ENCODE measurements at places on chromosomes 2 and 18.

- DNase-seq, result no peak
These were observed 47.4 kb upstream of the GPR45 start for GRCh38 chr2:105194022-105194675.

DNA sequence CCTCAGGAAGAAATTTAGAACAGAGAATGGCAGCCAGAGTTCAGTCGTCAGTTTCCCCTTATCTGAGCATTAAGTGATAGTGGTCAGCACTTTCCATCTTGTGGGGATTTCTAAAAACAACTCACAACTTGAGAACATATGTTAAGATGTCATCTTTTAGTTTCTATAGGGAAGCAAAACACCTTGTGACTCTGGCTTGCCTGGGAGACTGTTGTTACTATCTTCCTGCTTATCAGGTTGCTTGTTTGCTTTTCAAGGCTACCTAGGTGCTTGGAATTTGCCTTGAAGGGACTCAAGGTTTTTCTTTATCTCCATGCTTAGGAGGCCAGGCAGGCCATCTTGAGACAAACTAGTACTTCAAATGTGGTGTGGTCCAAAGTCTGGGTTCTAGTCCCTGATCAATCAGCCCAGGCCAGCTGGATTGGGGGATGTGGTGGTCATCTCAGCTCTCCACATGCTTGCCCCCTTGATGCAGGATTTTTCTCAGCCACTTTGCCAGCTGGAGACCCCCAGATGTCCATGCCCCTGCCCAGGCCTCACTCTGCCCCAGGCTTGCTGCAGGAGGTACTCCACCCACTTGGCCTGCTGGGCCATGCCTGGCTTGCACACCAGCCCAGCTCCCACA, 125.9 kb downstream of the LYPD1 start:
- DNase-seq, result no peak

DNA sequence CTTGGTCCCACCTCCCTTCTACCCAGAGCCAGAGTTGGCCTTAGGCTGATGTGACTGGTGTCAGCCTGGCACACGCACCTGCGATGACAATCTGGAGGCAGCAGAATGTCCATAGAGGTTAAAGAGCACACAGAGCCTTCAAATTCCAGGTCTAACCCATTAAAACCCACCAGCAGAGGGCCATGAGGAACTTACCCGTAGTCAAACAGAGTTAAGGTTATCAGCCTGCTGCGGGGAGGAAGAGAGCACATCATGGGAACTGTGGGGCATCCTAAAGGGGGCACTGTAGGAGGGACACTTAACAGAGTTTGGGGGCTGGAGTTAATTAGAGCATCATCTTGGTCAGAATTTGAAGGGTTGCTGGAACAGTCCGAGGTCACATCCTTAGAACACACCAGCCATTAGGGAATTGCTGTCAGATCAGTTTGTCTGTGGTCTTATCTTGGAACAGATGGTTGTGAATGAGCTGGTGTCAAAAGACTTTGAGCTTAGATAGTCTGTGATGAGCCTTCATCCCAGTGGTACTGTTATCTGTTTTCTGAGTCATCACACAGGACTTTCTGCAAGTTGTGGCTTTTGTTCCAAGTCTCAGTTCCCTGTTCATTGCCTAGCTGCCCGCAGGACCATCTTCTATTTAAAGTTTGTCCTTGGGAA, 248.6 kb downstream of the LOXHD1 start:
- no peak for DNase-seq

GRCh38 chr2:206548383-206548782, 93.9 kb upstream of the FAM237A start:
- DNase-seq, result no peak

GRCh38 chr2:156803243-156803642, 367.1 kb downstream of the GPD2 start:
- DNase-seq, result no peak

DNA sequence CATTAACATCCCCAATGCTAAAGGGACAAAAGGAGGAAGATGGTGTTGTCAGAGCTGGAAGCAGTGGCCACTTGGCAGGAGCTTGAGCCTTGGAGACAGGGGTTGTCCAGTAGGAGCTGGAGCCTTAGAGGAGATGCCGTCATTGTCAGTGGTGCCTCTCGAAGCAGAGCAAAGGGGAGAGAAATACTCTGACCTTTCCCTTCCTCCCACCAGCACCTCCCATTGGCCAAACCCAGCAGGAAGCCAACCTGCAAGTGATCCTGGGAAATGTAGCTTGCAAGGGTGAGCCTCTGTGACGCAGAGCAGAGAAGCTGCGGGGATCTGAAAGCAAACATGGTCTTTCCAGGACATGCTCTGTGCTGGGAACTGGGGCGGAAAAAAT, 33.7 kb upstream of the MRPL19 start:
- no peak for DNase-seq

GRCh38 chr2:97931858-97932225, 63.9 kb downstream of the TMEM131 start:
- DNase-seq, result no peak

- DNase-seq, result no peak
These were observed 53.5 kb upstream of the PGAP1 start for GRCh38 chr2:196980001-196980400.

GRCh38 chr2:109231996-109232705, 103.1 kb downstream of the SH3RF3 start:
- no peak for DNase-seq

DNA sequence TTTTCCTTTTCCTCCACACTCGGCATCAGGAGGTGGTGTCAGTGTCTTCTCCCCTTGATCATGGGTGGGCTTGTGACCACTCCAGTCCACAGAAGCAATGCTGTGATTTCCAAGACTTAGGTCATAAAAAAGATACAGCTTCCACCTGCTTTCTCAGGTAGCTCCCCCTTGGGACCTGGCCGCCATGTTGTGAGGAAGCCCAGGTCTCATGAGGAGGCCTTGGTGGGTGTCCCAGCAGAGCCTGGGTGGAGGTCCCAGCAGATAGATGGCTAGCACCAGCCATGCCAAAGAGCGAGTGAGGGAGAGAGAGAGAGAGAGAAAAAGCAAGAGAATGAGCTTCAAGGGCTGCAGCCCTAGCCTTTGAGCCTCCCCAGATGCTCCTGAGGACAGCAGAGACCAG, 16.0 kb downstream of the SLC66A2 start:
- DNase-seq, result no peak

GRCh38 chr2:115162494-115163293, 720.3 kb downstream of the DPP10 start:
- no peak for DNase-seq

DNA sequence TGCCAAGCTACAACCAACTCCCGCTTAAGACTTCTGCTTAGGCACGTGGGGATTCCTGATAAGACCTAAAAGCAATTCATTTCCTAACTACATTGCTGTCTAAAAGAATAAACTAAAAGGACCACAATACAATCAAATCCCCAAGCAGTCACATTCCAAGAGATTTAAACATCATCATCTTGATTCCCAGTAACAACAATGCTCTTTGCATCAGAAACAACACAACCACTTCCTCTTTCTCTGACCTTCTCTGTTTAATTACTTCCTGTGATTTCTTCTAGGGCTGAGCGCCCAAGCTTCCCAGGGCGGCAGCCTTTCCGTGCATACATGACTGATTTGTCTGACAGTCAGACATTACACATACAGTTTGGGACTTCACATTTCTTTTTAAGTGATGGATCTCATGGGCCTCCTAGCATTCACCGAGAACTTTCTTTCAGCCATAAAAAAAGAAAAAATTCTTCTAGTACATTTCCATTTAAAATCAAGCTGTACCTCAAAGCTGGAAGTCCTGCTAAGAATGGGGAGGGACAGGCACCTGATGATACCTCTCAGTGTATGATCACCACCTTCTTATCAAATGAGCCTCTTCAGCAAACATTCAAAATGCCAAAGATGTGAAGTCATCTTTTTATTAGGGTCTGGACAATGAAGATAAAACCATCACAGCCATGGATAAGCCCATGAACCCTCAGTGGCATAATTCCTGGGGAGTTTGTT, 11.5 kb downstream of the SPRED2 start:
- no peak for DNase-seq

- DNase-seq, result no peak
These were observed 869 bp upstream of the TCF23 start for GRCh38 chr2:27147935-27148334.

- no peak for DNase-seq
These were observed 100.2 kb downstream of the BCL11A start for GRCh38 chr2:60453301-60453700.

- DNase-seq, result no peak
These were observed 560.4 kb upstream of the KLHL29 start for GRCh38 chr2:22824618-22825017.

DNA sequence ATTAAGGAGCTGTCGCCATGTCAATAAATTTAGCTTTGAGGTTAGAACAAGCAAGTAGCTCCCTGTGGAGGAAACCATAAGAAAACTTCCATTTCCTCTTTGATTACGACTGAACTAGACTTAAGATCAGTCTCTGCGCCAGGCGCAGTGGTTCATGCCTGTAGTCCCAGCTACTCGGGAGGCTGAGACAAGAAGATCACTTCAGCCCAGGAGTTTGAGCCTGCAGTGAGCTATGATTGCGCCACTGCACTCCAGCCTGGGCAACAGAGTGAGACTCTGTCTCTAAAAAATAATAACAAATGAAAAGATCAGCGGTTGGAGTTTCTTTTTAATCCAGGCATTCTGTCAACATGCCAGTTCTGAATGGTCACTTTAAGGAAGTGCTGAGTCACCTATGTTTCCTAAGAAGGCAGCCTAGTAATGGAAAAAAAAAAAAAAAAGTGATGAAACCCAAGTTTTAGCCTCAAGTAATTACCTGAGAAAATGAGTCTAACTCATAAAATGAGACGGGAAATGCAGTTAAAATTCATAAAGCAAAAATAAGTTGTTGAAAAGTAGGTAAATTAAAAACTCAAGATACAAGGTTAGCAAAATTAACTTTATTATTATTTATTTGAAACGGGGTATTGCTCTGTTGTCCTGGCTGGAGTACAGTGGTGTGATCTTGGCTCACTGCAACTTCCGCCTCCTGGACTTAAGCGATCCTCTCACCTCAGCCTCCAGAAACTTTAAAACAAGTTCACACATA, 10.2 kb downstream of the C18orf32 start:
- peak; percentile 81 for DNase-seq

GRCh38 chr2:178592655-178593054, 112.4 kb downstream of the PLEKHA3 start:
- DNase-seq, result no peak

DNA sequence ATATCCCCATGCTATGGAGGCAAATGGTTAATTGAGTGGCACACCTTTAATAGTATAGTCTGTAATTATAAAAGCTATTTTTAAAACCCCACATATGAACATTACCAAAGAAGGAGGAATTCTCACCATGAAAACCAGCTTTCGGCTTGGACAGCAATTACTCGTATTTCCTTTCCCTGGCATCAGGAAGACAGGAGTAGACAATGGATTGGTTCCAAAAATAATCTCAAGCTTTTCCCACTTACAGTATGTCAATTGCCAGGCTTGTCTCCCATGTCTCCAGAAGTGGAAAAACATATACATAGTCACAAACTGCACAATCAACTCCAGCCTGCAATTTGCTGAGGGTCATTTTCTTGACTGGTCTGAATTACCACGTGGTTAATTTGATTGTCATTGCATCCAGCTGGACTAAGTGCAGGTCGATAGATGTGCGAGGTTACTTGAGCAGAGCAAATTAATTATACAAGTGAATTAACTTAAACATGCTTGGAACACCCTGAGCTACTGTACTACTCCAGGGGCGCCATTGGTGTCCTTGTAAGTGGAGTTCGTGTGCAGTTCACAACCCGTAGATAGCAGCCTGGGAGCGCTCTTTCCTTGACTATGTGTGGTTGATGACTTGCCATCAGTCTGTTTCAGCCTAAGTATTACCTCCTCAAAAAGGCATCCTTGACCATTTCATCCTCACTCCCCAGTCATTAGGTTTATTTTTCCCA, 124.3 kb upstream of the PELI1 start:
- DNase-seq, result no peak

DNA sequence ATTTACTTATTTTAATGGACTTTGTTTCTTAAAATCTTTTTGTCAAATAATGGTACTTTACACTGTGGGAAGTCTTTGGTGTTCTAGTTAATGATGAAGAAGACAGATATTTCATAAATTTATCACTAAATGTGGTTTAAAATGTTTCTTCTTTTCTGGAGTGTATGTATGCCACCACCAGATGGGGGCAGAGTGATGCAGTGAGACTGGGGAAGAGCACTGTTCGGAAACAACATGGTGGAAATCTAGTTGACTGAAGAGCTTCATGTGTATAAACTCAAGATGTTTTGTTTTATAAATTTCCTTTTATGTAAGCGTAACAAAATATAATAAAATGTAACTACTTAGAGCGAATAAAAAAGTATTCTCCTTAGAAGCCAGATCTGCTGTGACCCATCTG, 195.1 kb downstream of the KCNE4 start:
- DNase-seq, result peak; percentile 37

DNA sequence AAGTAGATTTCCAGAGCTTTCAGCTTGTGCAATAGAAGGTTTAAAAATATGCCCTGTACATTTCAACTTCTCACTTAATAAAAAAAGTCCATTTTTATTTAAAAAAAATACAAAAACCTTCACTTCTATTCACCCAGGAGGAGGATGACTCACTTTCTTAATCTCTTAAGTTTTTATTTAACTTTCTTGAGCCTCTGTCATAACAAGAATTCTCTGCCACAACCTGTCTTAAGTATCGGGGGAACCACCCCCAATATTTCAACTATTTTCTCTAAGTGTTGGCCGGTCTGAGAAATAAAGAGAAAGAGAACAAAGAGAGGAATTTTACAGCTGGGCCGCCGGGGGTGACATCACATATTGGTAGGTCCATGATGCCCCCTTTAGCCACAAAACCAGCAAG, 58.4 kb downstream of the LRATD1 start:
- no peak for DNase-seq

DNA sequence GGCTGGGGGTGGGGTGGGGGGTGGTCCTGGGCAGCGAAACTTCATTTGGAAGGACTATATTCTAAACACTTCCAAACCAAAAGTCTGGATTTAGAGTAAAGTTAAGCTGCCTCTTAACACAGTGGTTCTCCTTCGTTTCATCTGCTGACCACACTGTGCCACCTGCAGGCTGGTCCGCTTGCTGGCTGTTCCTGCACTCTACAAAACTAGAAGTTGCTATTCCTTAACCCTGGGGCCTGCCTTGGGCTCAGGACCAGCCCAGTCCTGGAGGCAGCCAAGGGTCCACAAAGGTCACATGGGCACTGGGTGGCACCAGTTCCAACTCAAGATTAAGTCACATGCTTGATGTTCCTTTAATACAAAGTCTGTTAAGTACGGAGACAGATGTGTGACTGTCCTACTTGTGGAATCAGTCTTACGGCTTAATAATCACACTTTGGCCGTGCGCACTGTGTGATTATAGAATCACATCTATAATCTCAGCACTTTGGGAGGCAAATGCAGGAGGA, 195.4 kb downstream of the FAM210A start:
- DNase-seq, result peak; percentile 31

GRCh38 chr2:8544786-8545694, 136.8 kb upstream of the ID2 start:
- peak; percentile 73 for DNase-seq

- DNase-seq, result no peak
These were observed 1696.3 kb upstream of the TMEFF2 start for GRCh38 chr2:193891023-193891422.

GRCh38 chr18:45270289-45270771, 344.9 kb upstream of the SLC14A2 start:
- DNase-seq, result no peak

- DNase-seq, result no peak
These were observed 101.0 kb upstream of the RNF152 start for GRCh38 chr18:61993831-61994230.
